ENCODE measurements at places on chromosomes 1 and 21.

GRCh38 chr1:27864264-27864895, 8.0 kb upstream of the THEMIS2 start:
- no peak for DNase-seq

- no peak for DNase-seq
These were observed 204.9 kb downstream of the MRPL39 start for GRCh38 chr21:25402134-25402961.

DNA sequence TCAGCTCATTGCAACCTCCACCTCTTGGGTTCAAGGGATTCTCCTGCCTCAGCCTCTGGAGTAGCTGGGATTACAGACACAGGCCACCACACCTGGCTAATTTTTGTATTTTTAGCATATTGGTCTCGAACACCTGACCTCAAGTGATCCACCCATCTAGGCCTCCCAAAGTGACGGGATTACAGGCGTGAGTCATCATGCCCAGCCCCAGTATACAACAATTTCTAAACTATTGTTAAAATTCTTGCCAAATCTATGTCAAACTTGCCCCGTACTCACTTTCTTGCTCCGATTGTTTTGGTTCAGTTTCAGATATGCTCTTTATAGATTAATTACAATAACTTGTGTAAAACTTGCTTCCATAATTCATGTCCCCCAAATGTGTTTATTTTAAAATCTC, 4.1 kb downstream of the RGS18 start:
- no peak for DNase-seq

DNA sequence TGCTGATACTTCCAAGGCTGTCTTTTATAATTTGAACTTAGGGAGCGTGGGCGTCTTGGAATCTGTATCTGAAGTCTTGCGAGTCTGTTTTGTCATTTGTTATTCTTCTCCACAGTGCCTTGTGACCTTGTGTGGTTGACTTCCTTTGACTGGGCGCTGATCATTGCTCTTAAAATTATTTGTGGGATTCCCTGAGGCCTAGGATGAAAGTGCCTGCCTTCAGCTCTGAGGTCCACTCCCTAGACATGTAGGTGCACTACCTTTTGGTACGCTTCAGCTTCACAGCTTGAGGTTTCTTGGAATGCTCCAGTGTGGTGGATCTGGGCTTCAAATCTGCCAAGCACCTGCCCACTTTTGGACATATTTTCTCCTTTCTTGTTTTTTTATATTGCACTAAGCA, 50.2 kb upstream of the IGSF5 start:
- no peak for DNase-seq

DNA sequence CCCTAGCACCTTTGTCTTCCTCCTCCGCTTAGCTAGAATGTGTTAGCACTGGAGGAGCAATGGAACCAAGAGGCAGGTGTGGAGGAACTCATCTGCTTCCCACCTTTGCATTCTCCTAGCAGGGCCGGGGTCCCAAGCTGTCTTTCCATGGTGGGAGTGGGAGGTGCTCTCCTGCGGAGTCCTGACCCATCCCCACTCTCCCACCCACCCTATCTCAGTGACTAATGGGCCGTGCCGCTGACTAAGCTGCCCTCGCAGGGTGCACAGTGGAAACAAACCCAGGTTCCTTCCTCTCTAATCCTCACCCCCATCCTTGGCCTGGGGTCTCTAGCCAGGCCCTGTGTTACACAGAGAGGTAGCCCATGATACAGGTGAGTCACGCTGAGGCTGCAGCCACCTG, 177.5 kb downstream of the HIVEP3 start:
- DNase-seq = peak; percentile 44

- no peak for DNase-seq
These were observed 58.3 kb downstream of the KIF21B start for GRCh38 chr1:200965111-200965805.

DNA sequence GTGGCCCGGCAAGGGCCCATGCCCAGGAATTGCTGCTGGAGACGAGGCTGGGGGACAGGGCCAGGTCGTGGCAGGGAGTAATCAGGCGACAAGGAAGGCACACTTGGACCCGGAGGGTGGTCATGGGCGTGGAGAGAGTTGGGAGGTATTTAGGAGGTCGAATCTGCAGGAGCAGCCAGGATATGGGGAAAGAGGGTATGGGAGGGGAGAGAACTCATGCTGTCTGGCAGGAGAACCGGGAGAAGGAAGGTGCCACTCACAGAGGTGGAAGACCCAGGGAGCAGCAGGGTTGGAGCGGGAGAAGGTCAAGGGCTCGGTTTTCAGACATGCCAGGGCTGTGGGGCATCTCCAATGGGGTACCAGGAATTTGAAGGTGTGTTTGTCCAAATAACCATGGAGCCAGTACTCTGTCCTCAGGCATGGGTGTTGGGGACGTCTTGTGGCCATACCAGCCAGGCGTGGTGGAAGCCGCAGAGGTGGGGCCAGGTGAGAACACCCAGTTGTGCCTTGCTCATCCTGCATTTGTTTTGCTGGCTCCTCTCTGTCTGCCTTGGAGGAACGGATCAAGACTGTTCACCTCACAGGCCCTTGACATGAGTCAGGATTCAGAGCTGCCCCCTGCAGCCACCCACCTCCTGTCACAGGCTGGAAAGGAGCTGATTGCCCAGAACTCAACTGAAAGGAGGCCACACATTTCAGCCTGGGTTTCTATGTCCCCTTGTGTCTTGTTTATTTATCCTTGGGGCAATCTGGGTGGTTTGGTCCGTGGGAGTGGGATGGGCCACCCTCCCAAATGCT, 111.6 kb downstream of the SPSB1 start:
- no peak for DNase-seq

- DNase-seq = no peak
These were observed 3.5 kb upstream of the PIGV start for GRCh38 chr1:26784023-26784871.

DNA sequence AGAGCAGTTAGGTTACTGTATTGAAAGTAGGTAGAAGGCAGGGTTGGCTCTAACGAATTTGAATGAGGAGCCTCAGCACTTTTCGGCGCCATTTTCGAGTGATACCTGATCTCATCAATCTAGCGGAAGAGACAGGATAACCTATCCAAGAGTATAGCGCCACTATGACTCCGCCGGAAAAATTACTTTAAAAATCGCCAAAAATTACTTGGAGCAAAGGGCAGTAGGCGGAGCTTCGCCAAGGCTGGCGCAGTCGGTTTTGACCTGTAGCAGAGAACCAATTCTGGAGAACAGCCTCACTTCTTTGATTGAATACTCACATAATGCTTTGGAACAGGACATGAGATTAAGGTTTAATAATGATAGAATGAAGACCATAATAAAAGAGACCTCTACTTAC, 25.6 kb downstream of the EFCAB7 start:
- DNase-seq = no peak

DNA sequence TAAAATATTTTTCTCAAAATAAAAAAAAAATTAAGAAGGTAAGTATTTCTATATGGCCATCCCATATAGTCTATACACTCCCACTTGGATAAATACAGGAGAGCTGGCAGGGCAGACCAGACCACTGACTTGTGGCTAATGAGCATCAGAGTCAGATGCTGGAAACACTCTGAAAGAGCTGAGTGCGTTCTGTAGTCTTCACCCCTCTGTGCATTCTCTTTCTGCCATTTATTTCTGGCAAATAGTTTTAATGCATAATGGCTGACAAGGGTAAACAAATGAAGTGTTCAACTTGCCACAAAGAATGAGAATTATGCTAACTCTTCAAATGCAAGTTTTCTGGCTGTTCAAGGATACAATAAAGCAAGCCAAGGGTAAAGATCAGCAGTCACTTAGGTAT, 191.7 kb downstream of the TTLL7 start:
- no peak for DNase-seq

- no peak for DNase-seq
These were observed 45.7 kb downstream of the ZC3H11B start for GRCh38 chr1:219566951-219567947.

GRCh38 chr1:149936170-149936991, at the start of gene MTMR11:
MTMR11 (minus strand) TSS chr1:149936879; CDS start chr1:149936647, 232 bp downstream.
- DNase-seq = no peak

- no peak for DNase-seq
These were observed 22.4 kb upstream of the SYNC start for GRCh38 chr1:32724678-32725614.

- DNase-seq = no peak
These were observed 289.1 kb upstream of the PKN2 start for GRCh38 chr1:88394958-88395357.

DNA sequence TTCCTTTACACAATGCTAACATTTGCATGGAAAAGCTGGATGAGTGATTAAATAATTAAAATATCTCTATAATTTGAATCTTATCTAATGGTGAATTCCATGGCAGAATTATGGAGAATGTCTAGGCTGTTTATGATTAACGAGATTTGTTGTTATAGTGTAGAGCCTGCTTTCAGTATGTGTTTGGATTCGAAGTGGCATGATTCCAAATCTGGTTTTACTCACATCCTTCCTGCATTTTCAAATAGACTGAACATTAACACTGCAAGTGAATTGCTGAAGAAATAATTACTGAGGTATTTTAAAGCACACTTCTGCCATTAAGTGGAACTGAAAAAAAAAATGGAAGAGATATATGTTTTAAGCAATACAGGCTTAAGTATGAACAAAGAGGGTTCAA, 5.1 kb upstream of the NEK7 start:
- no peak for DNase-seq

GRCh38 chr1:54287176-54287650, 87.2 kb downstream of the MRPL37 start:
- DNase-seq = peak; percentile 52

DNA sequence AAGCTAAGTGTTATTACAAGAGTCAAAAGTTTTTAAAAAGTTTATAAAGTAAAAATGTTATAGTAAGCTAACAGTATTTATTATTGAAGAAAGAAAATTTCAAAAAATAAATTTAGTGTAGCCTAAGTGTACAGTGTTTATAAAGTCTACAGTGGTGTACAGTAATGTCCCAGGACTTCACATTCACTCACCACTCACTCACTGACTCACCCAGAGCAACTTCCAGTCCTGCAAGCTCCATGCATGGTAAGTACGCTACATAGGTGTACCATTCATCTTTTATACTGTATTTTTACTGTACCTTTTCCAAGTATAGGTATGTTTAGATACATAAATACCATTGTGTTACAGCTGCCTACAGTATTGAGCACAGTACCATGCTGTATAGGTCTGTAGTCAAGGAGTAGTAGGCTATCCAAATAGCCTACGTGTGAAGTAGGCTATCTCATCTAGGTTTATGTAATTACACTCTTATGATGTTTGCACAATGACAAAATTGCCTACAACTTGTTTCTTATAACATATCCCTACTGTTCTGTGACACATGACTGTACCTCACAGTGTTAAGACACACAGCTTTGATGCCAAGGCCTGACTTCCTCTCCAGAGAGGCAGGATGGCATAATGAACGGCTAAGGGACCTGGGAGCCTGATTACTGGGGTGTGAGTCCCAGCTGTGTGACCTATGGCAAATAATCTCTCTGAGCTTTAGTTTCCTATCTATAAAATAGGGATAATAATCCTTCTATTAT, 12.7 kb downstream of the DHCR24 start:
- DNase-seq = no peak

- DNase-seq = no peak
These were observed 7.9 kb downstream of the MYBPHL start for GRCh38 chr1:109298666-109299557.

DNA sequence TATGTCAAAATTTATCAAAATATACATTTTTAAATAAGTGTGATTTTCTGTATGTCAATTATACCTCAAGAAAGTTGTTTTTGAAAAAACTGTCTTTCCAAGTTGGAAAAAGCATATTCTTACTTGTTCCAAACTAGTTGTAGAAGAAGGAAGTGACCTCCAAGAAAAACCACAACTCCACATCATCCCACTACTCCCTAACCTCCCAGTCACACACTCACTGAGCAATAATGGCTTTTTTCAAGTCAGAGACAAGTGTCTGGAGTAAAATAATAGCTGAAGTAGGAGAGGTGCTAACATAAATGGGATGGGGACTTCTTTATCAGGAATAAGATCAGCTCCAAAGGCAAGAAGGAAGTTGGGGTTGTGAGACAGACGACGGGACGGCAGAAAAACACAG, 13.4 kb downstream of the EPRS1 start:
- no peak for DNase-seq

GRCh38 chr1:23132033-23132432, 36.6 kb downstream of the LUZP1 start:
- no peak for DNase-seq

GRCh38 chr1:246492611-246493245, 14.4 kb downstream of the SMYD3 start:
- DNase-seq = peak; percentile 37

GRCh38 chr1:116370181-116370580, 2.9 kb upstream of the ATP1A1 start:
- no peak for DNase-seq

GRCh38 chr1:147630447-147630846, 39.9 kb downstream of the ACP6 start:
- no peak for DNase-seq

- no peak for DNase-seq
These were observed 39.4 kb upstream of the BMP8A start for GRCh38 chr1:39452081-39452480.

GRCh38 chr1:205832326-205832751, 17.6 kb downstream of the PM20D1 start:
- DNase-seq = no peak

- DNase-seq = no peak
These were observed 31.1 kb downstream of the EPHA8 start for GRCh38 chr1:22594396-22594795.

- no peak for DNase-seq
These were observed 32.7 kb downstream of the ALG14 start for GRCh38 chr1:95040032-95040525.

GRCh38 chr1:165912638-165913037, 85.2 kb downstream of the UCK2 start:
- no peak for DNase-seq

DNA sequence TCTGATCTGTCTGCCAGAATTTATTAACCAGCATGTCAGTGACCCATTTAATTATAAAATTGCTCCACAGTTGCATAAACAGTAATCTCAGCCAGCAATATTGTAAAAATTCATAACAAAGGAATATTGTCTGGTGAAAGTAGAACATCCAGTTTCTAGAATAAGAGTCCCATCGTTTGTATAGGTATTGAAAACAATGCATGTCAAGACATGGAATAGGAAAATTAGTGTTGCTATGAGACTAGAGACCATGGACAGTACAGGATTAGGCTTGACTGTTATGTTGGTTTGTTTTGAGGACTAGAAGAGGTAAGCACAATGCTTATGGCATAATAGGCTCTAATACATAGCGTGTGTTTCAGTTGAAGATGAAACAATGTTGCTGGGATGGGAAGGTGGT, 37.1 kb downstream of the ATF6 start:
- no peak for DNase-seq

GRCh38 chr21:45894450-45894825, 87.1 kb upstream of the COL6A1 start:
- no peak for DNase-seq
